ENCODE measurements at places on chromosomes 1 and 21.

DNA sequence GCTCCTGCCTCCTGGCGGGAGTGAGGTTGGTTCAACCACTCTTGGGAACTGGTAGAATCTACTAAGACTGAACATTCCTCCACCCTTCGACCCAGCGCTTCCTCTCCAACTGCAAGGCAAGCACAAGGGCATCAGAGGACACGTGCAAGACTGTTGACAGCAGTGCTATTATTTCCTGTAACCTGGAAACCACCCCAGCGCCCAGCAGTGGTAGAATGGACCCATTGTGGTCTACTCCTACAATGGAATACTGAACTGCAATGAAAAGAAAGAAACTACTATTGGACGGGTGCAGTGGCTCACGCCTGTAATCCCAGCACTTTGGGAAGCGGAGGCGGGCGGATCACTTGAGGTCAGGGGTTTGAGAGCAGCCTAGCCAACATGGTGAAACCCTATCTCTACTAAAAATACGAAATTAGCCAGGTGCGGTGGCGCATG, 33.0 kb upstream of the TARDBP start:
- DNase-seq: peak; percentile 40

GRCh38 chr21:31195334-31196015, 148.6 kb downstream of the TIAM1 start:
- DNase-seq: no peak

- DNase-seq: no peak
Measured at GRCh38 chr1:62318320-62318755, 896 bp downstream of the KANK4 start.

DNA sequence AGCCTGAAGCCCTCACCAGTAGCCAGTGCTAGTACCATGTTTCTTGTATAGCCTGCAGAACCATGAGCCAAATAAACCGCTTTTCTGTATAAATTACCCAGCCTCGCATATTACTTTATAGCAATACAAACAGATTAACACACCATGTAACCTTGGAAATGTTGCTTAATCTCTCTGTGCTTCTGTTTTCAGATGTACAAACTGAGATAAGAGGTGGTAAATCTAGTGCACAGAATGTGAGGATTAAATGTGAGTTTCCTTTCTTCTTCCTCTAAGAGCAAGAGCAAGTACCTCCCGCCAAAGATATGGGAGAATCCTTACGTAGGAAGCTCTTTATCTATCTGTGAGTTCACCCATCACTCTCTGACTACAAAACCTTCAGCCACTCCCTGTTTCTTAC, 128.4 kb downstream of the HIVEP3 start:
- no peak for DNase-seq

DNA sequence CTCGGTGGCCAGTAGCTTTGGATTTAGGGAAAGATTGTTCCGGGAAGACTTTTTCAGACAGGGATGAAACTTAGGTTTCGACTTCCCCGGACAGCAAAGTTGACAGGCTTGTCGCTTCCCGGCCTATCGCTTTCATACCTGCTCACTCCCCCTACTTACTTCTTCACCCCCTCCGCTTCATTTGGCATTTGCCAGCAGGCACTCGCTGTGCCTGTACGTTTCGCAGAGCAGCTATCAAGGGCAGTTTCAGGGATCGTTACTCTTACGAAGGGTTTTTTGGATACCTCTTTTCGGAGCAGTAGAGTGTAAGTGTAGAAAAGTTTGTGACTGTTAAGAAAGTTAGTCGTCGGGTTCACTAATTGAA, 393 bp downstream of the BLZF1 start:
- DNase-seq: no peak

GRCh38 chr1:81437649-81438048, 363.1 kb upstream of the ADGRL2 start:
- no peak for DNase-seq

- DNase-seq: no peak
Measured at GRCh38 chr1:156911577-156912298, 8.7 kb upstream of the LRRC71 start.

- DNase-seq: no peak
Measured at GRCh38 chr1:183456826-183457225, 15.5 kb upstream of the SMG7 start.

- no peak for DNase-seq
Measured at GRCh38 chr21:35753308-35753707, 307.0 kb downstream of the SETD4 start.
